Mucosa of descending colon (tissue), 3 donors: ENCODE measurements at places on chromosomes 3 and 15. TPM values are rescaled to one million over a fixed set of nuclear protein-coding genes. Genes with fewer than 3 reads are reported as not detected.
A peak's percentile ranks its signal among the peaks of the same experiment; 100 is the strongest.

- no peak for DNase-seq
Measured at GRCh38 chr3:9951598-9951961, 628 bp downstream of the PRRT3 start.

DNA sequence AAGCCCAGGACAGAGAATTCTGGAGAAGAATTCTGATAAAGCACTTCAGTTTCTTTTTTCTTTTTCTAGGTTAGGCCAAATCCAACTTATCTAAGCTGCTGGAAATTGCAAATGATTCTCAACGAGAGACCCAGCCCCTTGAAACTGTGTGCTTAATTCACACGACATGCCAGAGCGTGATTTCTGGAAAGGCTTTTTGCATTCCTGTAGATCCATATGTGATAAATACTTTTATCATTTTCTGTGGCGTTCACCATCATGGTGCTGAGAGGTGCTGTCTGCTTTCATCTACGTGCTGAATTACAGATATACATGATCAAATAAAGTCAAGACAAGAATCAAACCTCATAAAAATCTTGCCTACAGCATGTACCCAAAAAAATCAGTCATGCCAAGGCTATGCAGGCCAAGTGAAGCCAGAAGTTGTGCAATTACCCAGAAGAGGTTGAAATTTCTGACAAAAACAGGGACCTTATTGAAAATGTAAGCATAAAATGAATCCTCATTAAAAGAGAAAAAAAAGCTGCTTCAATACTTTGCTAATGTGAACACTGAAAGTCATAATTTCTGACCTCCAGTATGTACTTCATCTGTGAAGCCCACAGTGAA, 10.8 kb upstream of the MEF2A start:
- no peak for DNase-seq

DNA sequence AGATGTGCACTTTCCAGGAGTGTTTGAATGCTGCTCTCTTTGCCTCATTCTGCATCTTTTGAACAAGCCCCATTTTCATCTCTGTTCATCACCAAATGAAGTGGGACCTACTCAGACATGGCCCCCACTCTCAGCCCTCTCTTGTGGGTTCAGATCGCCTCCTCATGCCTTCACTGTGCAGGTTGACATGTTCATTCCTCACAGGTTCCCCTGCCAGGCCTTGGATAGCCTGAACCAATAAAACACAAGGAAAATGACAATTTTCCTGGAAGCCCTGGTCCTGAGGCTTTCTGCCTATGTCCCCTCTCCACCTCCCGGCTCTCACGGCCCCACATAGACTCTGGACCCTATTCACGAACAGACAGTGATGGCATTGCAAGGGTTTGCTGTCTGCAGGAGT, 17.7 kb downstream of the KLF15 start:
- no peak for DNase-seq

GRCh38 chr3:157705258-157705657, 202.0 kb upstream of the VEPH1 start:
- DNase-seq: no peak

GRCh38 chr15:62449638-62450037, 284.6 kb upstream of the C2CD4B start:
- DNase-seq: no peak

DNA sequence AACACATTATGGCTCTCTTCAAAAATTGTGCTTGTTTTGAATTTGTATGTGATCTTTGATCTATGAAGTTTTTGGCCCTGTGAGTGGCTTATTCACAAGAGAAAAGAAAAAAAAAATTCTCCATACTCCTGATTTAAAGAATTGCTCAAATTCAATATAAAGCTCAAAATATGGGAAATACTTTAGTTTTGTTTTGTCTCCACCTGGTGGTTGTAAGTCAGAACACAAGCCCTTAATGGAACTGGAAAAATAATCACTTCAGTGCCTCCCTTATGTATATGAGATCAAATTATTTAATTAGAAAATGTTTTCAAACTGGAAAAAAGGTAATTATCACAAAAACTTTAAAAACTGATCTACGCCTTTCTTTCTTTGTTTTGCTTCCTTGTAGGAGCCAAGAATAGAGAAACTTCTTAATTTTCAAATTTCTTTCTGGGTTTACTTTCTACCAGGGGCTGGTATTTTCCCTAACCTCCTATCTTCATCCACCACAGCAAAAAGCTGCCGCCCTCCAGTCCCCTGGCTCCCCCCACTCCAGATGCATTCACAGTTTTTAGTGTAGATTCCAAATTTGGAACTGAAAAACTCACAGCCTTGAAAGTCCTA, 50.6 kb downstream of the SERP1 start:
- DNase-seq: no peak

DNA sequence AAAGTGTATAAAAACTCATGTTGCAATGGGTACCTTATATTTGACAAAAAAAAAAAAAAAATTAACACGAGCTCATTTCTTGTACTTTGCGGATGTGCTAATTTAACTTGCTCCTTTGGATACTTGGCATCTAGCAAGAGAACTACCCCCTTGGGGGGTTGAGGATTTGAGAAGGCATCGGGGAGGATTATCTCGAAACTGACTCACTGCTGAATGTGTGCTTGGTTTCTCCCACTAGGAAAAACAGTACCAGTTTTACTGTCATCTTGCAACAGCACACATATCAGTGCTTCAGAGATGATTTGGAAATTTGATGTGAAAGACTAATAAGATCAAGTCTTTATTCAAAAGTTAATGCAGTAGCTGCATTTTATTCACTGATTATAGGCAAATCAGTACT, 891 bp downstream of the EXOG start:
- DNase-seq: no peak

DNA sequence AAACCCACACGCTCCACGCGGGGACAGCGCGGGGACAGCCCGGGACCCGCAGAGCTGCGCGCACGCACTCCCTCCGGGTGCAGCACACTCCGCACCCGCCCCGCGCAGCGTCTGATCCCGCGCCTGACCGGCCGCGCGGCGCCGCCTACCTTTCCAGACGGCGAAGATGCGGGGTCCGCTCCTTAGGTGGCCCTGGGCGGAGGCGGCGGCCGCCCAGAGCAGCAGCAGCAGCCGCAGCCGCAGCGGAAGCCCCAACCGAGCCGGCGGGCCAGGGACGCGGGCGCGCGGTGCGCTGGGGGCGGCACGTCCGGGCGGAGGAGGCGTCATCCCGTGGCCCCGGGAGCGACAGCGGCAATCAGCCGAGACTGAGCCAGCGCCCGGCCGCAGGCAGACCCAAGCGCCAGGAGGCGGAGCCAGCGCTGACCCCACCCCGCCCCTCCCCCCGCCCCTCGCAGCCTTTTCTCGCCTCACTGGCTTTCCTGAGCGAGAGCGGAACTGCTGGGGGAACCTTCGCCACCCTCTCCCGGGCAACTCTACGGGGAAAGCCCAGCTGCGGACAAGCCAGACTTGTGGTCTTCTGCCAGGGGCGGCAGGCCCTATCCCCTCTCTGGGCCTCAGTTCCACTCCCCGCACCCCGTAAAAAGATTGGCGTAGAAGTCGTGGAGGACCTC, at the start of gene SEMA7A:
TSS of gene SEMA7A (minus strand) at position 367 of the 671 bp plus-strand sequence. CDS start at position 327, 40 bp downstream.
- peak; percentile 85 for DNase-seq

DNA sequence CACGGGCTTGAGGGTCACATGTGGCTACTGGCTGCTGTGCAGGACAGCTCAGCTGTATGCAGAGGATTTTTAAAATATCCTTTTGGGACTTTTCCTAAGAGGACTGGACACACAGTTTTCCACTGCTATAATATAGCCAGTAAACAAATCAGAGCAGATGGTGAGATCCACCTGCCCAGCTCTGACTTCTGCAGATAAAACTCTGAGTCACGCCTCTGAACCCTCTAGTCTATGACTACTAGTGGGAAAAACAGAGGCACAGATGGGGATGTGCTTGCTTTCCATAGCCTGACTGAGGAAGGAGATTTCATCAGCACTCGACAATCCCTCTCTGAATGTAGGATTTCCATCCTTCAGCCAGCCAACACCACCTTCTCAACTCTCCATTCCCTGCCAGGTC, 45.1 kb downstream of the COLQ start:
- DNase-seq: no peak

GRCh38 chr3:129161860-129162271, 1.0 kb upstream of the ISY1 start:
- DNase-seq: no peak

The HRG gene
- total RNA-seq: not detected

The ECE2 gene
- total RNA-seq: not detected

- DNase-seq: no peak
Measured at GRCh38 chr3:8903191-8903590, 60.1 kb downstream of the RAD18 start.

DNA sequence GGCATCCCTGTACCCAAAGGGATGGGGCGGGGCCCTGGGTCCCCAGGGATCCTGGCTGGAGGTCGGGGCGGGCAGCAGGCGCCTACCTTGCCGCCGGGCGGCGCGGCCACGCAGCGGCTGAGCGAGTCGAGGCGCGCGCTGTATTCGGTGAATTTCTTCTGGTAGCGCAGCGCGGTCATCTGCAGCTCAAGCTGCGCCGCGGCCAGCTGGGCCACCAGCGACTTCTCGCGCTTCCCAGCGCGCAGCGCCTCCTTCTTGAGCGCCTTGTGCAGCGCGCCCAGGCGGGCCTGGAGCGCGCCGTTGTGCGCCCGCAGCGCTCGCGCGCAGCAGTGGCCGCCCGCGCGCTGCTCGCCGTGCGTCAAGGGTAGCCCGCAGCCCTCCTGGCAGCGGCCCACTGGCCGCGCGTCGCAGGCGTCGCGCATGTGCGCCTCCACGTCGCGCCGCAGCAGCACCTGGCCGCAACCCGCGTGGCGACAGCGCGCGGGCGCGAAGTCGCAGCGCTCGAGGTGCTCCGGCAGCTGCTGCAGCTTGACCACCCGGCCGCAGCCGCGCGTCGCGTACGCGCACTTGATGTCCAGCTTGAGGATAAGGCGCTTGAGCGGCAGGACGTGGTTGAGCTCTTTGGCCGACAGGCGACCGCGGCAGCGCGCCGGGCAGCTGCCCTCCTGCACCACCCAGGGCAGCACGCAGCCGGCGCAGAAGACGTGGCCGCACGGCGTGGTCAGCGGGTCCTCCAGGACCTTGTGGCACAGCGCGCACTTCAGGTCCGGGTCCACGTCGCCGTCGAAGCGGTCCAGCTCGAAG, 522 bp downstream of the PDZRN3 start:
- peak; percentile 41 for DNase-seq
